ENCODE measurements at places on chromosomes 6 and 20. TPM values are rescaled to one million over a fixed set of nuclear protein-coding genes. Genes with fewer than 3 reads are reported as not detected.

GRCh38 chr6:5119090-5119951, 34.2 kb downstream of the PPP1R3G start:
- no peak for DNase-seq

DNA sequence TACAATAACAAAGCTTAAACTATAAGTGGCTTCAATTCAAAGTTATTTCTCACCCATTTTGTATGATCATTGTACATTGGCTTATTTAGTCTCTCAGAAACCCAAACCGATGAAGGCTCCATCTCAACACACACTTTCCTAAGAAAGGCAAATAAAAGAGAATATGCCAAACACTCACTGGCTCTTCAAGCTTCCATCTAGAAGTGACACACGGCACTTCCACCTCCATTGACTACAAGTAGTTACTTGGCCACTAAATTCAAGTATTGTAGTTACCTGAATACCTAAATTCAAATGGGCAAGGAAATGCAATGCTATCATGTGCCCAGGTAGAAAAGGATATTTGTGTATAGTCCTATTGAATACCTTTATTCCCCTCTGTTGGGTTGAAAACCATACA, 170.6 kb downstream of the OGFRL1 start:
- DNase-seq, result no peak

GRCh38 chr20:9500121-9500520, 14.3 kb upstream of the LAMP5 start:
- DNase-seq, result no peak

DNA sequence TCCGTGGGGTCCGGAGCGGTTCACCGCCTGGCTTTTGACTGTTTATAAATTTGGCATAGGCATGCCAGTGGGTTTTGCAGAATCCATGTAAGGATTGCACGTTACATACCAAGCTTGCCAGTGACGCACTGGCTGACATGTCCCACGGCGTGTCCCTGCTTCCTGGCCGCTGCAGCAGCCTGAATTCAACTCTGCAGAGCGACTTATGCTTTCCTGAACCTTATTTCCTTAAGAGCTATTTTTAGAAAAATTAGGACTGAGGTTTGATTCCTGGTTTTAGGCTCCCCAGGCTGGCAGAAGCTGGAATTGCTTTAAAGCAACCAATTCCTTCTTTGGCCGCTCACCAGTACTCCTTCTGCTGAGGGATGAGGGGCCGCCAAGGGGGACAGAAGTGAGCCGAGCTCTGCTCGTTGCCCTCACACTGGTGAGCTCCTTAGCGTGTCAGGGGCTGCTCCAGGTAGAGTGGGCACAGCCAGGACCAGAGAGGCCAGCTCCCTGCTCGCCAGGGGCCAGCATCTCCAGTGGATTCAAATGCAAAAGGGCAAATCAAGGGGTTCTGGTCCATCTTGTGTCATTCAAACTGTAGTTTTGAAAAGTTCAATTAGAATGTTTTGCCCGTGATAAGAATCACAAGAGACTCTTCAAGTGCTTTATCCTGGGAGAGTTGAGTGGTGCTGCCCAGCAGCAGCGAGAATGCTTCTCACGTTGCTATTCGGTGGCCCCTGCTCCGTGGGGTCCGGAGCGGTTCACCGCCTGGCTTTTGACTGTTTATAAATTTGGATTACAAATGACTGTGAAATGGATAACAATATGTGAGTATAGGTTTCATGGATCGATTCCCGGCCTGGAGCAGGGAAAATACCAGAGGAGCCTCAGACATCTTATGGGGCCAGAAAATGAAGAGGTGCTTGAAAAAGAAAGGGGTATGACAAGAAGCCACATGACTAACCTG, 17.5 kb upstream of the IRF4 start:
- DNase-seq, result no peak

NFATC2 gene
- total RNA-seq, result 38.5 TPM

CCN6 gene
- total RNA-seq, result 0.26 TPM

All from activated CD4-positive, alpha-beta T cell treated with anti-CD3 and anti-CD28 coated beads for 36 hours (primary cell).